T-cell (primary cell): ENCODE measurements at places on chromosomes 3 and 15.

DNA sequence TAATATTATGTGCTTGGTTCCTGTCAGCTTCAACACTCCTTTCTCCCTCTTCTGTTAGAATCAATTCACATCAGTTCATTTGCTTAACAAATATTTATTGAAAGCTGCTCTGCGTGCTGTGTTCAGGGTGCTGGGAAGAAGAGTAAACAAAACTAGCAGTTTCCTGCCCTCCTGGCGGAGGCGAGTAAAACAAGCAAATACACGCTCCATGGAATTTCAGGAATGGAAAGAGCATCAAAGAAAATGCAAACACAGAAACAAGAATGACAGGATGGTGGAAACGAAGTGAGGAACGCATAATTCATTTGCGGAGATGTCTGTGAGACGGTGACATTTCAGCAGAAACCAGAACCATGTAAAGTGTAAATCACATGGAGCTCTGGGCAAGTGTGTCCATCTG lies 49.4 kb upstream of the SPTSSB start:
- no peak for DNase-seq

- DNase-seq, result no peak
Measured at GRCh38 chr3:10116138-10116460, 624 bp downstream of the BRK1 start.

DNA sequence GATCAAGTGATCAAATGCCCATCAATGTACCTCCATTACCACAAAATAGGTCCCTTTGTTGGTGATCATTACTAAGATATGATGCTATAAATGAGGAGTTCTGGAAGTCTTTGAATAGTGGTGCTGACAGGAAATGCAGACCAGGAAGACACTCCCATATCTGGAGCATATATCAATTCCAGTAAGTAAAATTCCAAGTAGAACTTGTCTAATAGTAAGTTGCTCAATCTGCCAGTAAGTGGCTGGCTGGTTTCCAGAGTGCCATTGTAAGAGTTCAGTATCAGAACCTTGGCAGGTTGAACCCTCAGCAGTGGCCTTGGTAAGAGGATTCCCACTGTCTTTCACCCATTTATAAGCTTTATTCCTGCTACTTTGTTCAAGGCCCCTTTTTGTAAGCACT lies 379.9 kb upstream of the RBMS3 start:
- DNase-seq, result no peak

DNA sequence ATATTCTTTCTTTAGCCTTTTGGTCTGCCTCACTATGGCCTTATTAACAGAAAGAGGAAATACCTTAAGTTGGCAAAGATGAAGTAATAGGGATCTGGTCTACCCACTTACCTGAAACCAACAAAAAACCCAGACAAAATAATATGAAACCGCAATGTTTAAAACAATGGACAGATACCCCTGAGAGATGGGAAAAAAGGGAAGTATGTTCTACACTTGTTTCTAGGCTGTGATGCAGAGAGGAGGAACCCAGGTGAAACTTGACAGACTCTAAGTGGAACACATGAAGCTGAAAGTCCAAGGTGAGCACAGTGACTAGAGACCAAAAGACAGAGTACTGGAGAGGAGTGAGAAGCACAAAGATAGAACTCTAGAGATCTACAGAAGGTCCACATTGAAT lies 78.4 kb downstream of the NR2E3 start:
- DNase-seq, result no peak

DNA sequence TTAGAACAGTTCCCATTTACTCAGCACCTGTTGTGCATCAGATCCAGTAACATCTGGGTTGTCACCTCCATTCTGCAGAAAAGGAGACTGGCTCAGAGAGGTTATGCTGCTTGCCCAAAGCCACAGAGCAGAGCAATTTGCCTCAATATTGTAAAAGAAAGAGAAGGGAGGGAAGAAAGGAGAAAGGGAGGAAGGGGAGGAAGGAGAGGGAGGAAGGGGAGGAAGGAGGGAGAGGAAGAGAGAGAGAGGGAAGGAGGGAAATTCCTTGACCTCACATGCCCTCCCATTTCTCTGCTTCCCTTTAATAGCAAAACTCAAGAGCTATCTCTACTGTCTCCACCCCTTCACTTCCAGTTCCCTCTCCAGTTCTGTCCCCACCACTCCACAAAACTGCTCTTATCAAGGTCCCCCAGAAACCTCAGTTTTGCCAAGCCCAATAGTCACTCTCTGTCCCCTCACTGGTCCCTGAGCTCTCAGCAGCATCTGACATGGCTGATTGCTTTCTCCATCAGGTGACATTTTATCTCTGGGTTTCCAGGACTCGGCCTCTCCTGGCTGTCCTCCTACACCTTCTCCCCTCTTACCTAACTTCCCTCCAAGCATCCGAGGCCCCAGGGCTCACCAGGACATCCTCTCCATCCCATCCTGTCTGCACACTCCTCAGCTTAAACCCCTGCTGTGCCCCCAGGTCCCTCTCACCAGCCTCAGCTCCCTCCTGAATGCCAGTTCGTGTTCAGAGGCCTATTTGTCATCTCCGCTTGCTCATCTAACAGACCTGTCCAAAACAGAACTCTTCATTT lies 104.7 kb upstream of the LINGO1 start:
- DNase-seq, result no peak

DNA sequence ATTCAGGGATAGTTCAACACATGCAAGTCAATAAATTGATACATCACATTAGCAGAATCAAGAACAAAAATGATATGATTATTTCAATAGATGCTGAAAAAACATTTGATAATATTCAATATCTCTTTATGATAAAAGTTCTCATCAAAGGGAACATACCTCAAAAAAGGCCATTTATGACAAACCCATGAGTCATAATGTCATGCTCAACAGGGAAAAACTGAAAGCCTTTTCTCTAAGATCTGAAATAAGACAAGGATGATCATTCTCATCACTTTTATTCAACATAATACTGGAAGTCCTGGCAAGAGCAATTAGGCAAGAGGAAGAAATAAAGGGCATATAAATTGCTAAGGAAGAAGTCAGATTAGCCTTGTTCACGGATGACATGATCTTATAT lies 54.1 kb upstream of the TMEM158 start:
- no peak for DNase-seq

- no peak for DNase-seq
Measured at GRCh38 chr15:91385311-91385710, 285.3 kb downstream of the SV2B start.

DNA sequence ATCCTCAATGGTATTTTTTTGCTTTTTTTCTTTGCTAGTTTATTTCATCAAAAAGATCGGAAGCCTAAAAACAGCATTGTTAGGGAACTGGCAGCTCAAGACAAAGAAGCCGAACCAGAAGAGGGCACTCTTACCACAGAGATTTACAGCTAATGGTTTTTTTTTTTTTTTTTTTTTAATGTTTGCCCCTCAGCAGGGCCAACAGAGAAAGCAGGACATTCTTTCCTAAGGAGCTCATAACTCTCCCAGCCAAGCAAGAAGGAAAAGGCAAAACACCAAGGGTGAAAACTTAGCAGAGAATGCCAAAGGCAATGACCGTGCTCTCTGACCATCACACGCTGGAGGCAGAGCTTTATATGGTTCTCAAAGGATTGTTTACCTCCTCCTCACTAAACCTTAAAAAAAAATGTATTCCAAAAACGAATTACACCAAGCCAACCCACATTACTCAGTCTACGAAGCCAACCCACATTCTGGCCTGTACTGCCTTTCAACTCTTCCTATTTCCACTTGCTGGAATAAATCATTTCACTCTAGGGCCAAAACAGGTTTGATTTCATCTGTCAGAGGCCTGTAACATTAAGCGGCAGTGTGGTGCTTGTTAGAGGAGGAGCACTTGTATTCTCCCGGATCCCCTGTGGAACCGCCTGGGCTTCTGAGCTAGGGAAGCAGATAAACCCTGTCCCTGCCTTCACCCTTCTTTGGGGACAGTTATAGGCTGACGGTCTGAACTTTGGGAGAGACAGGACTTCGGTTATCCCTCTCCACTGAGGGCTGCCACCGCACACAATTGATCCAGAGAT lies 35.6 kb upstream of the GYG1 start:
- DNase-seq, result peak; percentile 8

GRCh38 chr15:48537271-48538113 lies 108.0 kb downstream of the FBN1 start:
- DNase-seq, result no peak

GRCh38 chr3:153045150-153045549 lies 116.9 kb upstream of the RAP2B start:
- DNase-seq, result no peak

DNA sequence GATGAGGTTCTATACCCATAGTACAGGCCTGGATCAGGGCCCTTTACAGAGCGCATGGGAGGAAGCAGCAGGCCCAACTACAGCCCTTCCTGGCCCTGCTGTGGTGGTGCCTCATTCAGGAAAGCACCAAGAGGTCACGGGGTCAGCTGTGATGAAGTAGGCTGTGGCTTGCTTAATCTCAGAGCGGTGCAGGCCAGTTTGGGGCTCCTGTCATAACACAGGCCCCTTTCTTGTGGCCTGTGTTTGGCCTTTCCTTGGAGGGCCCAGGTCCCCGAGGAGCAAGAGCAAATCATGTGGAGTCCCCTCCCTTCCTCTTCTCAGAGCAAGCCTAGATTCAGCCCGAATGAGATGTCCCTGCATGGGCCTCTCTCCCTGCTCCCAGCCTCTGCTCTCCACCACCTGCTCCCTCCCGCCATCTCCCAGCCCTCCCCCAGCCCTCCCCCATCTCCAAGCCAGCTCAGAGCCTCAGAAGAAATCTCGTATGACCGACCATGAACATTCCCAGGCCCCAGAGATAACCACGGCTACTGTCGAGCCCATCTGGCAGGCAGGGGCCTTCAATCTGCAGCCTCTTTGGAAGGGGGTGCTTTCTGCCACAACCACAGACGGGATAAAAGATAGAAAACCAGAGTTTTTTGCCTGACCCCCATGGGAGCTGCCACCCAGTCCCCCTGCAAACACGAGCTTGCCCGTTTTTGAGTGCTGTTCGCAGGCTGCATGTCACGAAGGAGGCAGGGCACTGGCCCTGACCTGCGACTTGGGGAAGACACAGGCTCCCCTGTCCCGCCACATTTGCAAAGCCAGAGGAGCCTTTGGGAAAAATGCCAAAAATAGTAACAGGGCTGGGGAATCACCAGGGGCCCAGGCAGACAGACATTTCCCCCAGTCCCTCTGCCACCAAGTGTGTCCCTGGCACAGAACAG lies 32.3 kb upstream of the DUSP7 start:
- DNase-seq, result no peak

GRCh38 chr15:100341239-100341749 lies 481 bp downstream of the ADAMTS17 start:
- DNase-seq, result no peak

DNA sequence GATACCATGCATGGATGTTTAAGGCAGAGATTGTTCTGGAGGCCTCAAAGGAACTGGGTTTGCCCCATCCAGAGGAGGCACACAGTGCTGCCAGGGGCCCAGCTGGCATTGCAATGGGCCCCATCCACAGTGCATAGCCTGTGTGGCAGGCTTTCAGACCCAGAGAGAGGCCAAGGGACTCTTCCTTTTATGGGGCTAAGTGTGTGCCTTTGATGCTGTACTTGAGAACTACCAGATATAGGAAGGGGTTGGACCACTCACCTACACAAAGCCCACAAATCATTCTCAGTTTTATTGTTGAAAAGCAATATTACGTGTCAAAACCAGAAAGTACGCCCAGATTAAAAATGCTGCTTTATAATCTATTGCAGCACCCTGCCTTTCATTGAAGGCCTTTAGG lies 134.9 kb downstream of the EPHB1 start:
- DNase-seq, result no peak

DNA sequence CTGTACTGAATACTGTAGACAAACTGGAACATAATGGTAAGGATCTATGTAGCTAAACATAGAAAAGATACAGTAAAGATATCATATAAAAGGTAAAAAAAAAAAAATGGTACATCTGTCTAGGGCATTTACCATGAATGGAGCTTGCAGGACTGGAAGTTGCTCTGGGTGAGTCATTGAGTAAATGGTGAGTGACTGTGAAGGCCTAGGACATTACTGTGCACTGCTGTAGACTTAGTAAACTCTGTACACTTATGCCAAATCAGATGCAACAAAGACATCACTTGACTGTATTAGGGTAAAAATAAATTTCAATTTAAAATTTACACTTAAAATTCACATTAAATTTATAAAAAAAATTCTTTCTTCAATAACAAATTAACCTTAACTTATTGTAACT lies 281.3 kb upstream of the LMCD1 start:
- DNase-seq, result no peak

- DNase-seq, result no peak
Measured at GRCh38 chr3:171804618-171805389, 5.5 kb downstream of the PLD1 start.

DNA sequence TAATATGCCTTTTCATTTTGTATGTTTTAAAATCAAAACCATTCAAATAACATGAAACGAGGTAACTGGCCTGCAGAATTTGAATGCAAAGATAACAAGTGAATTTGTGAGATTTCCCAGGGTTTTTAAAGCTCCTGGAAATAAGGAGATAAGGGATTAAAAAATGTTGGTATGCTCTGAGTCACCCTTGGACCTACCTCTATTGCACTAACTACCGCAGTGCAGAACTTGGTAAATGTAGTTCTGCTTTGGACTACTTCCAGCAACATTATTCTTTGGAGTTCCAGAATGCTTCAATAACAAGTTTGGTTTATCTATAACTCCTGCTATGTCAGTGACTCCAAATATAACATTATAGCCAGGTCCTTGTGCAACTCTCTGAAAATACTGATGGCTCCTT lies 201.7 kb downstream of the GAP43 start:
- no peak for DNase-seq

DNA sequence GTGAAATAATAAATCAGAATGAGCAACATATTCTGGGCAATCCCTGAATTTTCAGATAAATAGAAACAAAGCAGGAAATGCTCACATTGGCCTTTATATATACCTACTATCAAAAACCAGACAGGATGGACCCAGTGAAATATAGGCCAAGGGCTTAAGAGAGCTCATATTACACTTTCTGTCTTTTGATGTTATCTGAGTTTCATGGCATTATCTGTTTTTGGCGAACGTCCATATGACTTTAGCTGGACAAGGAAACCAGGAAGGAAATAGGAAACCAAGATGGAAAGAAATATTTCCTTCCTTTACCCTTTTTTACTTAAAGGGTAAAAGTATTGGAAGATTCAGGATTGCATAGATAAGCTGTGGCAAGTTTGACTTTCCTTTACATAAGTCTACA lies 274.8 kb downstream of the THSD4 start:
- no peak for DNase-seq

GRCh38 chr15:56076640-56077039 lies 83.2 kb upstream of the NEDD4 start:
- DNase-seq, result no peak

DNA sequence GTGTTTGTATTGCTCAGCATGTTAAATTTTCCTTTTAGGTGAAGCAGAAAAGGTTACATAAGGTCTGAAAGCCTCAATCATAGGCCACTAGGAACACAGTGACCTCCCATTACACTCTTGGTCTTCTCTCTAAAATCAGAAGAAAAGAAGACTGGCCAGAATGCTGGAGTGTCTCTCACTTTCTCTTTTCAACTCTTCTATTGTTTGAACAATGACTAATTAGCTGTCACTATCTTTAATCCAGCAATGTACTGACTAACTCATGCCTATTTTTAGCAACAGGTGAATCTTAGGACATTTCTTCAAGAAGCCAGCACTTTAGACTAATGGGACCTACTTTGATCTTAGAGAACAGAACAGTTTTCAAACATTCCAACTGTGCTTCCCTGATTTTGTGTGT lies 142.8 kb downstream of the TGFBR2 start:
- DNase-seq, result no peak
